ENCODE measurements at places on chromosomes 3 and 15. TPM values are rescaled to one million over a fixed set of nuclear protein-coding genes. Genes with fewer than 3 reads are reported as not detected.

Gene CLDN16
- total RNA-seq = under 0.01 TPM

Gene FRMD4B
- 54.6 TPM for total RNA-seq

Gene PIERCE2
- 5.0 TPM for total RNA-seq

Gene CCDC9B
- total RNA-seq = 1.6 TPM

Gene SLC28A2
- not detected for total RNA-seq

Gene KNL1
- total RNA-seq = 4.7 TPM

Gene TMED3
- total RNA-seq = 28.7 TPM

Gene NLGN1
- total RNA-seq = 126 TPM

Gene GCHFR
- total RNA-seq = 1.9 TPM

Gene SLC28A1
- not detected for total RNA-seq

Gene ZMYND10
- total RNA-seq = 2.5 TPM

Gene TMEM62
- total RNA-seq = 37.6 TPM

Gene CCDC39
- total RNA-seq = 0.62 TPM

Gene WDR5B
- 9.8 TPM for total RNA-seq

Gene ETV5
- total RNA-seq = 46.2 TPM

Gene ACTRT3
- total RNA-seq = 3.3 TPM

Gene ERICH6
- not detected for total RNA-seq

Gene FANCI
- total RNA-seq = 12.6 TPM

Gene TUBGCP4
- total RNA-seq = 21.4 TPM

Gene LEKR1
- total RNA-seq = 0.78 TPM

GRCh38 chr3:52231502-52232278 is 6.2 kb upstream of the TLR9 start:
- DNase-seq = no peak

GRCh38 chr15:90402223-90402622 is 14.2 kb downstream of the IQGAP1 start:
- DNase-seq = no peak

DNA sequence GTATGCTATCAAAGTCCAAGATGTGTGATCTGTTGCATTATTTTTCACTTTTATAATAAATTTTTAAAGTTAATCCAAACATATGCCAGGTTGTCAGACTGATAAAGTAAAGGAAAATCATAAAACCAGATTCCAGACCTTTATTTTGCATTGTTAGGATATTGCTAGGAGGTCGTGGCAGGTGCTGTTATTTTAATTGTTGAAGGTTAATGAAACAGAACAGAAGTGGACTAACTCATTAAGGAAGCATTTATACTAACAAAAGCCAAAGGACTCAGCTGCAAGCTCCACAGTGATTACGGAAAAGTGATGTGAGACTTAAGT is 63.1 kb downstream of the DCLK3 start:
- DNase-seq = no peak

- DNase-seq = no peak
These were observed 52.2 kb downstream of the SEMA5B start for GRCh38 chr3:122975163-122975923.

GRCh38 chr15:44670087-44670950 is 6.9 kb upstream of the SPG11 start:
- no peak for DNase-seq

GRCh38 chr15:79310612-79310984 is 314 bp upstream of the TMED3 start:
- DNase-seq = no peak

GRCh38 chr3:130395916-130396315 is 50.4 kb downstream of the COL6A5 start:
- no peak for DNase-seq

DNA sequence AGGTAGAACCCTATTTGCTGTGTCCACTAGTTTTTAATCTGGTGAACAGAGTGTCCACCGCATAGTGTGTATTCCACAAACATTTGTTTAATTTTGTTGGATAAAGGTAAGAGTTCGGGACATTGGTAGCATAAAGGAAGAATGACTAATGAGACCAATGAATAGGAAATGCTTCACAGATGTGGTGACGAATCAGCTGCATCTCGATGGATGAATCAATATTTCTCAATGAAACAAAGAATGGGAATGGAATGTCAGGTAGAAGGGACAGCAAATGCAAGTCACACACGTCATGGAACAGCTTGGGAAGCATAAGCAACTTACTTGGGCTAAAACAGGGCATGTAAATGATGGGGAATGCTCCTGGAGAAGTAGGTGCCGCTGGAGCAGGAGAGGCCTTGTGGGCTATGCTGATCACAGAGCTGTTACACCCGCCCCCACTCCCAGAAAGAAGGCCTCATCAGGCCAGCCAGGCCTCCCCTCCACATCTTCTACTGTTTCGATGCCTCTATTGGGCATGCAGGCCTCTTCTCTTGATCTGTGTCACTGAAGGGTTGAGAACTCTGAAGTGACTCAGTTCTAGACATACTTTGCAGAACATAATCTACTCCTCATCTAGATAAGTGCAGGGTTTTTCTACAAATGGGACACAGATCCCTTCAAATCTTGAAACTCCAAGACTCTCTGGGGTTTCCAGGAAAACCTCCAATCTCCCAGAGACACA is 120.0 kb upstream of the GADL1 start:
- DNase-seq = no peak

DNA sequence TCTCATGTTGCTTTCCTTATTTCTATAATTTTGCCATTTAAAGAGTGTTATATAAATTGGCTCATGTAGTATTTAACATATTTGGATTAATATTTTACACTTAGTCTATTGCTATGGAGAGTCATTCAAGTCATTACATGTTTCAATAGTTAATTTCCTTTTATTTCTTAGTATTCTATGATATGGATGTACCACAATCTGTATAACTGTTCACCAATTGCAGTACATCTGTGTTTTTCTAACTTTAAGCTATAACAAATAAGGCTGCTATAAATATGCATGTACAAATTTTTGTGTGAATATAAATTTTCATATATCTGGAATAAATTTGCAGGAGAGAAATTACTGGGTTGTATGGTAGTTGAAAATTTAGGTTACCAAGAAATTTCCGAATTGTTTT is 993.4 kb downstream of the NAALADL2 start:
- DNase-seq = no peak

DNA sequence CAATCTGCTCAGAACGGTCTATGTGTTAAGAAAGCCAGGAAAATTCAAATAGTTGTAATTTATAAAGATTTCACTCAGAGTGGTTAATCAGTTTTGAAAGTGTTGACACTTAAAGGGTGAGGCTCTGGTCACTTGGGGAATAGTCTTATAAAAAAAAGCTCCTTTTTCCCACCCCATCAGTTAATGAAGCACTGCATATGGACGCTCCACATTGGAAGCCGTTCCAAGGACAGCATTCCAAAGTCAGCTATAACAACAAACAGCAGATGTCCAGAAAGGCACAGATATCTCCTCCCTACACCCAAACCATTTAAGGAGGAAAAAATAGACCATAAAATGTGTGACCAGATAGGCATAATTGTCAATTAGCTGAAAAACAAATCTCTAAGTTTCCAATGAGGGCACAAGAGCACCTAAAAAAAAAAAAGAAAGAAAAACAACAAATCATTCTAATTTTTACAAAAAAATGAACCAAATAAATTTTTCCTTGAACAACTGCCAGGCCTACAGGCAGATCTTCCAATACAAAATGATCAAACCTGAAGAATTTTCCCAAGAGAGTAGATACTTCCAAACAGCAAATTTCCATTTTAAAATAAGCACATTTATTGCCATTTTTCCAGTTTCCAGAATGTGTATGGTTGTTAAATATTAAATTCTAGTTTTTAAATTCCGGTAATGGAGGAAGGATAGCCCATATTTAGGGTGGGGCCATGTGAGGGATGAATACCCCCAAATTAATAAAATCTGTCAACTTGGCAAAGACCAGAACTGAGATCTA is 198.3 kb downstream of the ERC2 start:
- DNase-seq = no peak

DNA sequence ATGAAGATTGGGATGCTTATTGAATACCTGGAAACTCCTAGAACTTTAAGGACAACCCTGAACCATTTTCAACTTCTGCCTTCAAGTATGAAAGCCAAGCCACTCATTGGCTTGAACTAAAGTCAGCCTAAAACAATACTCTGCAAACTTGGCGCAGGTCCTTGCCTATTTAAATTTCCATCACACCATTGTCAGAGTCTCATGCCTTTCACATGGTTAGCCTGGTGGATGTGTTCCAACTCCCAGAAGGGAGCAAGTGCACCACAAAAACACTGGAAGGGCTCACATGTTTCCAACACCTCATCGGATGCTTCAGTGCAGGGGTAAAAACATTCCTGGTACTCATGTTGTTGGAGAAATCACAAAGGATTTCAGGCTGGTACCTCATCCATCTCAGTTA is 511.6 kb upstream of the MDFIC2 start:
- no peak for DNase-seq

DNA sequence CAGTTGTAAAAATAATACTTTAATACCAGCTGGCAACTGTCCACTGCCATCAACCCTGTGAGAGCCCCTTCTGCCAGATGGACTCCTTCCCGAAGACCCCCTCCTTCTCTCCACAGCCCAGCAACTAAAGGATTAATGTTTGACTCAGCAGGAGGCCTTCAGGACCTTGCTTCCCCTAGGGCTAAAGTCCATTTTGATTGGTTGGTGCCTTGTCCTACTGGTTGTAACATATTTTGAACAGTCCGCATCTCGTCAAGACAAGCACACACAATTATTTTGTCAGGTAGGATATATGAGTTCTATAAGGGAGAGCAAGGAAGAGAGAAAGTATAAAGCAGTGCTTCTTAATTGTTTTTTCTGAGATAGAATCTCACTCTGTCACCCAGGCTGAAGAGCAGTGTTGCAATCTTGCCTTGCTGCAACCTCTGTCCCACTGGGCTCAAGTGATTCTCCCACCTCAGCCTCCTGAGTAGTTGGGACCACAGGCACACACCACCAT is 18.6 kb downstream of the ACOX2 start:
- DNase-seq = no peak

DNA sequence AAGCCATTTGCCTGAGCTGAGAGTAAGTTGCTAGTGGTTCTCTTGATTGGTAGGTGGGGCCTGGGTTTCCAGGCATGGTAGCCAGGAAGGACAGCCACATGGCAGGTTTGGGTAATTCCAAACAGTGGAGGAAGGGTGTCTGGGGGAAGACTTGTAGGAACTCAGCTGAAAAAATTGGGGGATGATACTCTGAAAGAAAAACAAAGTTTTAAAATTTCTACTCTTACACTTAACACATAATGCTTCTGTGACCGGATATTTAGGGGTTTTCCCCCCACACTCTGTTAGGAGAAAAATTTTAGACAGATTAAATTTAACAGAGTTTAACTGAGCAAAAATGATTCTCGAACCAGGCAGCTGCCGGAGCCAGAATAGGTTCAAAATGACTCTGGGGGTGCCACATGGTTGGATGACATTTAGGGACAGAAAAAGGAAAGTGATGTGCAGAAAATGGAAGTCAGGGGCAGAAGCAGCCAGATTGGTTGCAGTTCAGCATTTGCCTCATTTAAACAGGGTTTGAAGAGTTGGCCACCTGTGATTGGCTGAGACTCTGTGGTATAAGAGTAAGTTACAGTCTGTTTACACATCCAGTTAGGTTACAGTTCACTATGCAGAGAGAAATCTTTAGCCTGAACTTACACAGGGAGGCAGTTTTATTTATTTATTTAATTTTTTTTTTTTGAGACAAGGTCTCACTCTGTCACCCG is 8.1 kb downstream of the B2M start:
- no peak for DNase-seq

GRCh38 chr15:101159936-101160815 is 91.7 kb downstream of the CHSY1 start:
- DNase-seq = no peak

- no peak for DNase-seq
These were observed 139.9 kb downstream of the NUP210 start for GRCh38 chr3:13280122-13280790.

- DNase-seq = no peak
These were observed 12.1 kb upstream of the DMXL2 start for GRCh38 chr15:51634591-51635198.

GRCh38 chr3:128489674-128489926 is 3.4 kb downstream of the GATA2 start:
- DNase-seq = no peak

DNA sequence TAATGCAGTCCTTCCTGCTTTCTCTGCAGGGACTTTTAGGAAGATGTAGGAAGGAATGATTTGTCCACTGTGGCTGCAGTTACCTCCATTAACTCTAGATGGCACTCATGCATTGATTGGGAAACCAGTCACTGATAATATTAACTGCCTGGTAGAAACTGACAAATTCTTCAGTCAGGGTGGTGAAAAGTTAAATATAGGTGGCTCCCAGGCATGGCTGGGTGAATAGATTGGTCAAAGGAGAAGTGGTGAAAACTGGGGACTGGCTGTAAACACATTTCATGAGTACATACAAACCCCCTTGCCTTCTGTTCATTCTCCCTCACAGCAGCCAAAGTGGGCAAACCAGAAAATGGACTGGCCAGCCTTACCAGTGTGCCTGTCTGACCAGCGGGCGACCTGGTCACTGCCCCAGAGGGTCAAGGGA is 333.4 kb downstream of the THSD4 start:
- no peak for DNase-seq

- DNase-seq = no peak
These were observed 7.9 kb upstream of the ANO10 start for GRCh38 chr3:43629741-43630140.

GRCh38 chr3:32045091-32045915 is 61.1 kb upstream of the GPD1L start:
- peak; percentile 13 for DNase-seq

- DNase-seq = no peak
These were observed 141.0 kb downstream of the MYLK start for GRCh38 chr3:123743121-123743520.

DNA sequence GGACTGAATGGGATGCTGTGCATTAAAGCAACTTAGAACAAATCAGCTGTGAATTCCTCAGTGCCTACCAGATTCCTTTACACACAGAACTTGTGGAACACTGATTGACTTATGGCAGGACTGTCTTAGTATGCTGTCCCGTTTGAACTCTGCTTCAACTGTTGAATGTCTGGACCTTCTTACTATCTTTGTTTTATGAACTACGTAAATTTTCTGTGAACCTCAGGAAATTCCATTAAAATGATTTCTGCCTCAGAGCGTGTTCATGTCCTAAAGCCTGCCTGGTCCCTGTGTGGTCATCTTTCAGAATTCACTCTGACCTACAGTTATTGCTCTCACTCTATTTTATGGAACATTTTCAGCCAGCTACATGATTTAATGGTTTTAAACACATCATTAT is 29.4 kb upstream of the FBN1 start:
- no peak for DNase-seq

GRCh38 chr3:20040548-20041196 is 426 bp downstream of the KAT2B start:
- peak; percentile 71 for DNase-seq

DNA sequence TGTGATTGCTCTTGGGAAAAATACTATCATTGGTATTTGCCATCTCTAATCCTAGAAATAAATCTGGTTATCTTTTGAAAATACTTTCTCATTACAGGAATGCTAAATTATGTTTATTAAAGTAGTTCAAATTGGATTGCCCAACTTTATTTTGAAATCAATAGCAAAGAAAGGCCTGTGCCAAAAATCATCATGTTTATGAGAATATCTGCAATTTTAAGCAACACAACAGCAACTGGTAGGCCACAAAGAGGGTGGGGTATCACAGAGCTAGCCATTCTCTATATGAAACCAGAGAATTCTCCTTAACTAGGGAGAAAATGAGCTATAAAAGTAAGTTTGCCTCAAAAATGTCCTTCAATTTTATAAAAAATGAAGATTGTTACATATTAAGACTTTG is 11.9 kb upstream of the TM4SF19 start:
- DNase-seq = no peak

- DNase-seq = no peak
These were observed 47.1 kb upstream of the CADPS start for GRCh38 chr3:62922326-62922725.
